ENCODE measurements at places on chromosomes 3 and 15. TPM values are rescaled to one million over a fixed set of nuclear protein-coding genes. Genes with fewer than 3 reads are reported as not detected.

The SATB1 gene
- total RNA-seq, result 0.23 TPM

- DNase-seq, result peak; percentile 57
These were observed 143.9 kb downstream of the OR4M2 start for GRCh38 chr15:22224241-22224671.

DNA sequence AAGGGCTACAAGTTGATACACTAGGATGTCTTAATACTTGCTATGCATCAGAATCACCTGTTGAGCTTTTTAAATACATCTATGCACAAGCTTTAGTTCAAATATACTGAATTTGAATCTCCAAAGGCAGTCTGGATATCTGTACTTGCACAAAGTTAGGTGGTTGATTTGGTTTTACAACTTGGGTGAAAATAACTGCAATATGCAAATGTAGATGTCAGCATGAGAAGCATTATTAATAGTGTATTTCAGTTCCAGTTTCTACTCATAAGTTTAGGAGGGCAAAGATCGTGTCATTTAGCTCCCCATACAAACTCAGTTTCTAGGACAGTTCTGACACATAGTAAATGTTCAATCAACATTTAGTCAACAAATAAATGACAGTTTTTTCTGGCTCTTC, 25.6 kb downstream of the IQCB1 start:
- no peak for DNase-seq

DNA sequence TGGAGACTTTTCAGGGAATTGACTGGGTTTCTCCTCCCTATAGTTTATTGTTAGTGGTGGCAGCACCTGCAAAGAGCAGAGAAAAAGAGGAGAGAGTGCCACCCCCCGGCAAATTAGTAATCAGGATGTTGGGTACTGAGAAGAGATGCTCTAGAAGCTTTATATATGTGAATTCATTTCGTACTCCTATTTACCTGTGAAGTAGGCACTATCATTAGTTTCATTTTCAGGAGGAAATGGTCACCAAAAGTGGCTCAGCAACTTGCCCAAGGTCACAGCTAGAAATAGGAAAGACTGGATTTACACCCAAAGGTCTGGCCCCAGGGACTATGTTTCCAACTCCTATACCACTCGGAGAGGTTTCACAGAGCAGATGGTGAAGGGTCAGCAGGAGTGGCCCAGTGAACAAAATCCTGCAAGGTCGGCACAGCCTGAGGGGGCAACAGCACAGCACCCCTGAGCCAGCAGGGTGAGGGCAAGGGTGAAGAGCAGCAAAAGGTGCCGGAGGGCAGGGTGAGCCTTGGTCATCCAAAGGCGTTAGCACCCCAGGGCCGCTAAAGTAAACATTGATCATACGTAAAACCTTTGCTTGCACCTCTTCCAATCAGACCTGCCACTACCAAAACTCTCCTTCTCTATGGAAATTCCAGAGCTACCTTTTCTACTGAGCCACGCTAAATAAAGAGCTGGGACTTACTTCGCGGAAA, 23.6 kb downstream of the VGLL4 start:
- DNase-seq, result no peak

GRCh38 chr15:69317392-69317841, 18.7 kb downstream of the PAQR5 start:
- DNase-seq, result no peak

- no peak for DNase-seq
These were observed 70.1 kb downstream of the HERC1 start for GRCh38 chr15:63763476-63764123.

- DNase-seq, result peak; percentile 24
These were observed 22.5 kb upstream of the AQP9 start for GRCh38 chr15:58115692-58116091.

DNA sequence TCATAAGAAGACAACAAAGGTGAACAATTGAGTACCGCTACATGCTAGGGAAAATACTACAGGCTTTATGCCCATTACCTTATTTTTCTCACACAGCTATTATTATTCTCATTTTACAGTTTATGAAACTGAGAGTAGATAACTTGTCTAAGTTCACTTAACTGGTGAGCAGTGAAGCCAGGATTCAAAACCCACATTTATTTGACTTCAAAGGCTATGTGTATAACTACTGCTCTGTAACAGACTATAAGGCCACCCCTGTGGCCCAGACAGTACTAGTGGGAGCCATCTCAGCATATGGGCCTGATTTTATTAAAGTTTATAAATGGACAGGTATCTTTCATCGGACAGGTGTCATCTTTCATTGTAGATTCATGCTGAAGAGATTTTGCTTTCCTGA, 14.4 kb upstream of the BBX start:
- no peak for DNase-seq

GRCh38 chr15:85671156-85671555, 123.6 kb downstream of the KLHL25 start:
- DNase-seq, result no peak

- no peak for DNase-seq
These were observed 96.2 kb downstream of the ECT2 start for GRCh38 chr3:172846706-172847105.

All from MCF 10A (cell line).